CD4-positive, alpha-beta T cell treated with Interleukin-17A for 1 hour (primary cell): ENCODE measurements at places on chromosomes 12 and 14.

DNA sequence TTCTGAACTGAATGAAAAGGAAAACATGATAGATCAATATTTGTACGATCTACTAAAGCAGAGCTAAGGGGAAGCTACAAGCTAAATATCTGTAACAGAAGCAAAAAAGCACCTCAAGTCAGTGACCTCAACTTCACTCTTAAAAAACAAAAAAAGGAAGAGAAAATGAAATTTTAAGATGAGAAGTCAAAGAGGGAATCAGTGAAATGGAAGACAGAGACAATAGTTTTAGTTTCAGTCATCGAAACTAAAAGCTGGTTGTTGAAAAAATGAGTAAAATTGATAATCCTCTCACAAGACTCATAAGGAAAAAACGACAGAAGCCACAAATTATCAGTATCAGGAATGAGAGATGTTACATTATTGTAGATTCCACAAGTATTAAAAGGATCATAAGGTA lies 11.9 kb upstream of the SLC2A13 start:
- DNase-seq = no peak

GRCh38 chr14:53285821-53286220 lies 132.7 kb upstream of the DDHD1 start:
- no peak for DNase-seq

DNA sequence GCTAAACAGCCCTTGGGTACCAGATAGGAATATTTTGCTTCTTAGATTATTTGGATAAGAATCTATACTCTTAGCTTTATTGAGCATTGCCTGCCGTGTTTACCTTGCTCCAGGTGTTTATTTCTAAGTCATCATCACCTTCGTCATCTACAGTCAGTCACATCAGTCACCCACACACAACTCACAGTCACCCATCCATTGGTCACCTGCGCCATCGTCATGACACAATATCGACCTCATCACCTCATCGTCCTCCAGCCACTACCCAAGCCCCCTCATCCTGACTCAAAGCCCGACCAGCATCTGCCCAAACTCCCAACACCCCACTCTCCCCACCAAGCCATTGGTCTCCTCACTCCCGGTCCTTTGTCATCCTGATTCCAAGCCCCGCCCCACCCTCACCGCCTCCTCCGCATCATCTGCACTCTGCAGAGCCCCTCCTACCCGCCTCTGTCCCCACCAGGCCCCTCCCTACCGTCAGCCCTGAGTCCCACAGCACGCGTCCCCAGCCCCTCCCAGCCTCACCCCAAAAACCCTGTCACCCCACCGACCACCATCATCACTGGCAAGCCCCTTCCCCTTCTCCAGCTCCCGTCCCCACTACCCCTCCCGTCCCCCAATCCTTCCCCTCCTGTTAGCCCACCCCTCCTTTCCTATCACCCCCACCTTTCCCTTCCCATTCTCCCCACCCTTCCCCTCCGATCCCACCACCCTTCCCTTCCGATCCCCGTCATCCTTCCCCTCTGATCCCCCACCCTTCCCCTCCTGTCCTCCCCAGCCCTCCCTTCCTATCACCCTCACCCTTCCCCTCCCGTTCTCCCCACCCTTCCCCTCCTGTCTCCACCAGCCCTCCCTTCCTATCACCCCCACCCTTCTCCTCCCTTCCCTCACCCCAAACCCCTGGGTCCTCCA lies 9.8 kb downstream of the DLK1 start:
- no peak for DNase-seq

DNA sequence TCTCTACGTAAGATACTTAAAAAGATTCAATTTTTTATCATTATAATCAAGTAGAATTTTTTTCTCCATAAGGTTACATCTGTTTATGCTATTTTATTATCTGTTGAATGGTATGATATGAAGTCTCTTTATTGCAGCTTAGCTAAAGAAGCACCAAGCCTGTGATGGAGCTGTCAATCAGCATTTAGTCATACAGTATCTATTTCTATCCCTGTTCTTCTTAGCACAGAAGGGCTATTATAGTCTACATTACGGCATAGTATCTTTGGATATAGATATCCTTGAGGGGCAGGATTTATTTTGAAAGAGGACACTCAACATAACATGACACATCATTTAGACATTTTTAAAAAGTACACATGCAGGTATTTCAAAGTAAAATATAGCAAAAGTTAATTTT lies 277.1 kb downstream of the FOXG1 start:
- DNase-seq = no peak

GRCh38 chr14:52055167-52055566 lies 13.7 kb downstream of the NID2 start:
- no peak for DNase-seq

GRCh38 chr12:91985002-91985787 lies 160.5 kb downstream of the BTG1 start:
- DNase-seq = no peak

DNA sequence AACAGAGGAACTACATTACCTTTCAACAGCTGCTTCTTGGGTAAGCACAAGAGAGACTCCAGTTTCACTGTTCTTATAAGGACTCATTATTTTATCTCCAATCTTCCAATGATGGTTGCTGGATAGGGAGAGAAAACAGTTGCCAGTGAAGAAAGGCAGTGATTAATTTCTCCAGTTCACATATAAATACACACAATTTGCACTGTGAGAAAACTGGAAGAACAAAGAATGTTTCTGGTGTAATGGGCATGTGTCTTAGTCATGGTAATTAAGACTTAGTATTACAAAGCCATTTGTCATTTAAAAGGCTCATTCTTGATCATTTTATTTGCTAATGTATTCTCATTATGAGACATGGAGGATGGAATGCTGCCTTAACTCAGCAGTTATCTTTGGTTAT lies 78.0 kb upstream of the FAR2 start:
- DNase-seq = no peak

DNA sequence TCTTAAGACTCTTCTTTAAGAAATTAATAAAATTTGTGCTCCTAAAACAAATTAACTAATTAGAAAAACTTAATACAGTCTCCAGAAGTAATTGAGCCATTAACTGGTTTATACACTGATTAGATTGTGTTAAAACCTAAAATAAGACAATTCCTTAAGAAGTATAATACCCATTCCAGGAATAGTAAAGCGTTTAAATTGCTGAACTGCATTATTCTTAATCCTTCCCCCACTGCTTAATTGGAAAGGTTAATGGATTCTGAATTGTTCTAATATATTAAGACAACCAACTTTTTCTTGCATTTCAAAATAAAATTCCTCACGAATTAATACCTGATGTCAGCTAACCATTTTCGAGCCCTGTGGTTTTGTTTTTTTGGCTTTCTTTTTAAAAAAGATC lies 128.4 kb downstream of the KICS2 start:
- DNase-seq = no peak
